ENCODE measurements at places on chromosomes 3 and 15. TPM values are rescaled to one million over a fixed set of nuclear protein-coding genes. Genes with fewer than 3 reads are reported as not detected.

GRCh38 chr15:77070495-77071304 is at the start of gene TSPAN3:
Gene TSPAN3 (minus strand): TSS chr15:77071109. CDS start chr15:77070954, 155 bp downstream.
- DNase-seq: peak; percentile 87

GRCh38 chr3:197216169-197216860 is 82.1 kb downstream of the DLG1 start:
- no peak for DNase-seq

DNA sequence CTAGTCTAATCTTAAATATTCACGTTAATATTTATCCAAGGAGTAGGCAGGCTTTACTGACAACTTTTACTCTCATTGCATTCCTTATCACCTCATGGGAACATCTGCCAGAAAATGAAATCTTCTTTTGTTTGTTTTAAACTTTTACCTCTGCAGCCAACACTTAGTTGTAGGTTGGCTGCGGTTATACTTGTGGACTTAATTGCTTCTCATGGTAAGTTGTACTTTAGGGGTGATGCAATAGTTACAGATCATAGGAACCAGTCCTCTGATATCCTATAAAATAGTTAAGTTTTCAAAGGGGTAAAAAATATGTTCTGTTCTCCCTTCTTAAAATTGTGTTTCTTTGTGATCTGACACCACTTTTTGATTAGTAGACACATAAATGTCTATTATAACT is 321.9 kb downstream of the ZPLD1 start:
- no peak for DNase-seq

GRCh38 chr3:154029926-154030325 is 91.3 kb upstream of the ARHGEF26 start:
- no peak for DNase-seq

GRCh38 chr15:65060641-65061397 is 7.0 kb downstream of the RASL12 start:
- DNase-seq: no peak

DNA sequence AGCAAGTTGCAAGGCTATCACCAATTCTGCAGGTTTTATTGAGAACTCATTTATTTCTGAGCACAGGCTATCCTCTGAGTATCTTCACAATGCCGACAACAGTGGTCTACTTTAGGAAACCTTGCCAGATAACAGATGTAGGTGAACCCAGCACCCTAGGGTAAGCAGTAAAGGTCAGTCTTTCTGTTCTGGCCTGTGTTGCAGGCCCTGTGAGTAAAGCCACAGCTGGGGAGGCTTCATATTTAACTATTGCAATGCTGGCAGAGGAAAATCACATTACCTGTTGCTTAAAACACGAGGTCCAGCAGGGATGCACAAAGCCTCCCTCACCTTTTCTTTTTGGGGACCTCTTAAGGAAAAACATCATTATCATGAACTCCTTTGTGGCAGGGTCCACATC is 55.5 kb downstream of the WHAMM start:
- no peak for DNase-seq

- no peak for DNase-seq
Observed at GRCh38 chr3:139838269-139838957, 96.6 kb upstream of the CLSTN2 start.

DNA sequence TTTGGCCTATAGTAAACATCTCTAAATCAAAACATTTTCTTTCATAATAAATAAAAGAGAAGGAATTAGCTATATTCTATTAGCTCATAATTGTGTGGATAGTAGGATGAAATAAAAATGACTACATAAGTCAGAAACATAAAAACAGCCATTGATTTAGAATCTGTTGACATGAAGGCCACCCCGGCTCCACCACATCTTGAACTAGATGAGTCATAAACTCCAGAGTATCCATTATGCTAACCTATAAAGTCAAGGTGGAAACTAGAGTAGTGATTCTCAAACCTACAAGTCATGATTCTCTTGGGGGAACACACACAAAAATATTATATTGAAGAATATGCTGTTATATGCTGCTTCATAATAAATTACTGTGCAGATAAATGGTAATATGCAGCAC is 831.0 kb downstream of the TUSC7 start:
- DNase-seq: no peak

DNA sequence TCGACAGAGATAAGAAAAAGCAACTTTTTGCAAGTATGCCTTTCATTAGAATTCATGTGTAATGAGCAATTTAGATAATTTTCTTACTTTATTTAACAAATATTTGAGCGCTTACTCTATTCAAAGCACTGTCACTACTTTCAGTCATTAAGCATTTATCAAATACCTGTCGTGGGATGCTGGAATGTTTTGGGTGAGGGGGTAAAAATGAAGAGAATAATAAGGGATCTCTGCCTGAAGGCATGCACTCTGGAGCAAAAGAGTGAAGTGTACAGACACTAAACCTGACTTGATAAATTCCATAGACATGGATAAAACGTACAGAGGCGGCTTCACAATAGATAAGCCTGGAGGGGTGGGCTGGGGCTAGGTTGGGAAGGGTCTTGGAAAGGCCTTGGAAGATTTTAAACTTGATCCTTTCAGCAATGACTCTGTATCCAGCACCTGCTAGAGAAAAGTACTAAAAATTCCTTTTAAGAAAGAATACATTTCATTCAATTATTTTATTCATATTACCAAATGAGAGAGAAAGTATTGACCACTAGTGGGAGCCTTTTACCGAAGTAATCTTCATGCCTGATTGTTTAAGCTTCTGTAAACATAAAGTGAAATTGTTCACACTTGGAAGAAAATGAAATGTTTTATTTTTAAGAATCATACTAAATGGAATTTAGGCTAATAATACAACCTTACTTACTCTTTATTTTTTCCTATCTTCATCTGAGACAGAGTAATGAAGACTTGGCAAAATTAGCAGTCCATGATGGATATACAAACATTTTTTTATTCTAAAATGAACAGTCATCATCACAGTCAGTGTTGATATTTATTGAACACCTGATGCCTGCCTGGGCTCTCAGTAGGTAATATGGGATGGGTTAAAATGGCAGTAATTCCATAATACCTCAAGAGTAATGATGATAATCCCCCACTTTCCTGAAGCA is 113.2 kb downstream of the PPP2R3A start:
- DNase-seq: no peak

DNA sequence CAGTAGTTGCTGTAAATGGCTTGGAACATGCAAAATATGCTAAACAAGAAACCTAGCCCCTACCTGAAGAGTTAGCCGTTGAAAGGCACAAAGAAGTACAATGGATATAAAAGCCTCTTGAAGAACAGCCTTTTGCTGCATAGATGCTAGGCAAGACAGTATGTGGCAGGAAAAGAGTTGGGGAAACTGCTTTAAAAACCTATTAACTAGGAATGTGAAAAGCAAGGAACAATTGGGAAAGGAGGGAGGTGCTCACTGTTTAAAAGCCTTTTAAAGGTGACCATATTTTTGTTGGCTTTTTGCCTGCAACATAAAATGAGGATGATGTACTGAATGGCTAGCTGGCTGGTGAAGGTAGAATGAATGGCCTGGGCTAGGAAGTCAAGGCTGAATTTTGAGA is 24.5 kb upstream of the SOX2 start:
- DNase-seq: no peak

GRCh38 chr15:98799461-98800390 is 151.4 kb downstream of the IGF1R start:
- DNase-seq: no peak

GRCh38 chr3:172159962-172160538 is 120.7 kb downstream of the FNDC3B start:
- DNase-seq: no peak

DNA sequence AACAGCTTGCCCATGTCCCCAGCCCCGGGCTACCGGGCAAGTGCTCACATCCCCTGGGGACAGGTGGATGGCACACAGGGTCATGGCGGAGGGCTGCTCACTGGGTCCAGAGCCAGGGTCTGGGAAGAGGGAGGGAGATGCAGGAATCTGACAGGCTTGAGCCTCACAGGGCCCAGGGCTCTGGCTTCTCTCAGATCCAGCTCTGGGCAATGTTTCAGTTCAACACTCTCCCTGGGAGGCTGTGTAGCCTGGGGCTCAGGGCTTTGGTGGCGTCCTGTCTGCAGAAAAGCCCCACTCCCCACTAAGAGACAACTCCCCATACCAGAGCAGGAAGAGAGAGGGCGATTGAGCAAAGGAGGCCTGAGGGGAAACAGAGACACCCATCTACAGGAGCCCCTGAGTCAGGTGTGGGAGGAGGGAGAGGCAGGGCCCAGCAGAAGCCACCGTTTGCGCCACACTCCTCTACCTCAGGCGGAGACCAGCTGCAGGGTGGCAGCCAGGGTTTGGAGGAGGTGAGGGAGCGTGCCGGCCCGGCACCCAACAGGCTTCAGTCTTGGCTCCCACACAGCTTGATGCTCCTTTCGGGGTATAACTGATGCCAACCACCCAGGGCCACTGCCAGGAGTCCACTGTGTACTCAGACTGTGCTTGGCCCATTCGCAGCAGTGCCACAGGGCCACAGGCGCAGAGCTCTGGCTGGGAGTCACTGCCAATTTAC is 16.8 kb upstream of the SRP14 start:
- no peak for DNase-seq

GRCh38 chr3:189119950-189120349 is 51.8 kb upstream of the TPRG1 start:
- DNase-seq: no peak

GRCh38 chr15:92068121-92068520 is 214.6 kb downstream of the SLCO3A1 start:
- DNase-seq: no peak

DNA sequence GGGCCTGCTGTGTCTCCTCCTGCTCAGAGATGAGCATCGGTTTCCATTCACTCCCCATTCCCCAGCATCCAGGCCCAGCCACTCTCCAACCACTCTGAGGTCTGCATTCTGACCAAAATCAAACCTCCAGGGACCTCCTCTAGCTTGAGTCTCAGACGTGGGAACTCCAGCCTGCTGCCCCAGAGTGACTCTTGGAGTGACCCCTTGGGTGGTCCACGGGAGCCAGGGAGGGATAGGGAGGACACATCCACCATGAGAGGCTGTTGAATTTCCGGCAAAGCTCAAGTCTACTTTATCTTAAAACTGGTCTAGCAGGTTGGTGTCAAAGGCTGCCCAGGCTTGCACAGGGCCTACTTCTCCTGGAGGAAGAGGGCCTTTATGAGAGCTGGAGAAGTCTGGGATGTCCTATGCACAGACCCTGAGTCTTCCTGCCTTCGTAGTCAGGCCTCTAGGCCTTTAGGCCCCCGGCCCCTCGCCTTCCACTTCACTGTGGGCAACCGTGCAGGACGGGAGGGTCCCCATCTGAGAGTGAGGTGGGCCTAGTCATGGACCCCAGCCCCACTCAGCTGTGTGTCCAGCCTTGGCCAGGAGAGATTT is 8.9 kb downstream of the CISH start:
- DNase-seq: no peak

DNA sequence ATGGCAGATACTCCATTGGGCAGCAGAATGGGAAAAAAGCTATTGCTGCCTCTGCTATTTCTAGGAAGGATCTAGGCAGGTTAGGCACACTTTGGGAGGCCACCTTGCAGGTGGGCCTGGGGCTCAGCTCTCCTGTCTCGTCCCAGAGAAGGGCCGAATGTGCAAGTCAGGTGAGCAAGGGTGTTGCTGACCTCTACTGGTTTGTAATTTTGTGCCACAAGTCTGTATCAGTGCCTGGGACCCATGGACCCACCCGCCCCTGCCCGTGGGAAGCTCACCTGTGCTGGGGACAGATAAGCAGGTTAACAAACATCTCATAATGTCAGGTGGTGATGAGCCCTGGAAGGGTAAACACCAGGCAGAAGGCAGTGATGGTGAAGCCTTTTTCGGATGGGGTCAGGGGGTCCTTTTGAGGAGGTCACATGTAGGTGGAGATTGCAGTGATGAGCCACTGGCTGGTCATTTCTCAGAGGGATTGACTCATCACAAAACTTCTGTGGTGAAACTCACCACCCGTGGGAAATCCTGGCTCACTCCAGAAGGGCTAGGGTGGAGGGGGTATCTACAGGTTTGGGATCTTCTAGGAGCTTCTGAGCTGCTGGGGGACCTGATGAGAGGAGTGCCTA is 161.3 kb downstream of the KLF13 start:
- no peak for DNase-seq

Gene IL5RA
- polyA plus RNA-seq: 0.49 TPM

Gene BNC1
- 0.08 TPM for polyA plus RNA-seq

Gene TRH
- polyA plus RNA-seq: 0.23 TPM

Gene NEIL1
- 40.8 TPM for polyA plus RNA-seq

Gene CPN2
- 0.49 TPM for polyA plus RNA-seq

Gene TLR9
- 0.33 TPM for polyA plus RNA-seq

Gene MYD88
- 28.1 TPM for polyA plus RNA-seq

Gene SPATA12
- 0.06 TPM for polyA plus RNA-seq

Gene IP6K2
- polyA plus RNA-seq: 182 TPM

Gene SLC51A
- 13.6 TPM for polyA plus RNA-seq

Data from left renal cortex interstitium (tissue), 4 donors.